GM12878 (cell line): ENCODE measurements at places on chromosomes 7 and 10. TPM values are rescaled to one million over a fixed set of nuclear protein-coding genes. Genes with fewer than 3 reads are reported as not detected.

The MACC1 gene
- 5.9 and 11.0 TPM in 2 replicates for polyA plus RNA-seq

GRCh38 chr10:3395458-3395861, 222.9 kb upstream of the PITRM1 start:
- no peaks in the 10 kb centered on the region for H3K36me3 ChIP-seq
- no peak overlapping the region for H3K27ac ChIP-seq
- no peak for DNase-seq
- H3K4me3 ChIP-seq = no peak overlapping the region
- H3K27me3 ChIP-seq = no peaks in the 10 kb centered on the region

GRCh38 chr7:100894860-100895700, 608 bp downstream of the ACHE start:
- peak overlapping the region; percentile 78 for H3K4me3 ChIP-seq
- no peak for DNase-seq
- peaks cover 7% of the 10 kb centered on the region for H3K27me3 ChIP-seq
- H3K27ac ChIP-seq = no peak overlapping the region
- no peaks in the 10 kb centered on the region for H3K36me3 ChIP-seq

- no peaks in the 10 kb centered on the region for H3K36me3 ChIP-seq
- no peak overlapping the region for H3K27ac ChIP-seq
- DNase-seq = no peak
- no peaks in the 10 kb centered on the region for H3K27me3 ChIP-seq
- H3K4me1 ChIP-seq = no peaks in the 10 kb centered on the region
- no peak overlapping the region for H3K4me3 ChIP-seq
Measured at GRCh38 chr10:105644091-105644490, 1003.0 kb downstream of the SORCS3 start.

The MRC1 gene
- polyA plus RNA-seq = not detected in 2 replicates

The RBM48 gene
- polyA plus RNA-seq = 10.4 and 14.3 TPM in 2 replicates

The LDB3 gene
- 0.06 and 0.07 TPM in 2 replicates for polyA plus RNA-seq

The MYH16 gene
- 0.31 and 0.33 TPM in 2 replicates for polyA plus RNA-seq

The GIMAP6 gene
- polyA plus RNA-seq = 22.8 and 24.9 TPM in 2 replicates

The EN2 gene
- polyA plus RNA-seq = not detected in 2 replicates
